Panc1 (cell line): ENCODE measurements at places on chromosomes 2 and 18. TPM values are rescaled to one million over a fixed set of nuclear protein-coding genes. Genes with fewer than 3 reads are reported as not detected.

DNA sequence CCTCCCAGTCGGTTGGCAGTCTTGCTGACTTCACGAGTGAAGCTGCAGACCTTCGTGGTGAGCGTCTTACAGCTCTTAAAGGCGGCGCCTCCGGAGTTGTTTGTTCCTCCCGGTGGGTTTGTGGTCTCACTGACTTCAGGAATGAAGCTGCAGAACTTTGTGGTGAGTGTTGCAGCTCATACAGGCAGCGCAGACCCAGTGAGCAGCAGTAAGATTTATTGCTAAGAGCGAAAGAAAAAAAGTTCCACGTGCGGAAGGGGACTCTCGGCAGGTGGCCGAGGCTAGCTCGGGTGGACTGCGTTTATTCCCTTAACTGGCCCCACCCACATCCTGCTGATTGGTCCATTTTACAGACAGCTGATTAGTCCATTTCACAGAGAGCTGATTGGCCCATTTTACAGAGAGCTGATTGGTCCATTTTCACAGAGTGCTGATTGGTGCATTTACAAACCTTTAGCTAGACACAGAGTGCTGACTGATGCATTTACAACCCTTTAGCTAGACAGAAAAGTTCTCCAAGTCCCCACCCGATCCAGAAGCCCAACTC is 240.3 kb downstream of the LRATD1 start:
- H3K4me1 ChIP-seq, result no peaks in the 10 kb centered on the region
- H3K4me3 ChIP-seq, result peak overlapping the region; percentile 17
- H3K27me3 ChIP-seq, result no peaks in the 10 kb centered on the region
- H3K36me3 ChIP-seq, result no peaks in the 10 kb centered on the region

DNA sequence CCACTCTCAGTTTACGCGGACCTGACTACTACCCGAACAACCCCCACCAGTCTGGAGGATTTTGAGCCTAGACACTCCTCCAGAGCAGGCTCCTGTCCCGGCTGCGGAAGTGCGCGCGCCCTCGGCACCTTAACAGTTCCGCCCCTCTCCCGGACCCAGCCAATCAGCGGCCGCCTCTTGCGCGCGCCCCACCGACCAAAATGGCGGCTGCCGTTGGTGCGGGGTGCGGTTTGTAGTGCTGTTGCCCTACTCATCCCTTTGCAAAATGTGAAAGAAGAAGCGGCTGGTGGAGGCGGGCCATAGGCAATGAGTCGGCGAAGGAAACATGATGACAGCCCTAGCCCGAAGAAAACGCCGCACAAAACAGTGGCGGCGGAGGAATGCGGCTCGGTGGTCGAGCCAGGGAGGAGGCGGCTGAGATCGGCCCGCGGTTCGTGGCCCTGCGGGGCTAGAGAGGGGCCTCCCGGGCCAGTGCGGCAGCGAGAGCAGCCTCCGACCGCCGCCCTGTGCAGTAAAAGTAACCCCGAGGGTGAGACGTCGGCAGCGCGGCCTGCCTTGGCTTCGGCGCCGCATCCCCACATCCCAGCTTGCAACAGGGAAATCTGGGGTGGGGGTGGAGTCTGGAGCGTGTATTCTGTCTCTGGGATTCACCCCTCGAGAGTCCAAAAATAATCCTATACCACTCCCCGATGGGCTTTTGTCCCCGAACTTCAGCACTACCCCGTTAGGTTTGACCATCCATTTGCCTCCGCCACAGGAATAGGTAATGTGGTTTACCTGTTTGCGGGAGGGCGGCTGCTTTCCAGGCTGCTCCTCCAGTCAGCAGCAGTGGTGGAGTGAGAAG is at the start of gene ETAA1:
Gene ETAA1 (plus strand): TSS at position 191 of the 844 bp plus-strand sequence. CDS start 116 bp downstream, at position 307.
- no peak for DNase-seq
- H3K36me3 ChIP-seq, result peaks cover 12% of the 10 kb centered on the region
- no peaks in the 10 kb centered on the region for H3K27me3 ChIP-seq
- H3K27ac ChIP-seq, result peak within 1 kb of the TSS; percentile 93

DNA sequence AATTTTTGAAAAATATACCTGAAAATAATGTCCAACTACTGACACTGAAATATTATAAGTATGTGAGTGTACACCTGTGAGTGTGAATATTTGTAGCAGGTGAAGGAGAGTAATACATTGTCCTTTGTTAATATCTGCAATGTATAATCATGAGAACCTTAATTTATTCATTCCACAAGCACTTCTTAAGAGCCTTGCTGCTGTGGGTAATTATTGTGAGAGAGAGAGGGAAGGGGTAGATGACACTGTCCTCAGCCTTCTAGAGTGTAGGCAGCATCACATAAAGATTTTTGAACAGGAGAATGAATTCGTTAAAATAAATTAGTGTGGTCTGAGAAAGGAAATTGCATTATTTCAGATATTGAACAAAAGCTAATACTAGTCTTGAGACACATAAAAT is 157.2 kb downstream of the MAP2 start:
- no peak overlapping the region for H3K27ac ChIP-seq
- no peaks in the 10 kb centered on the region for H3K27me3 ChIP-seq
- H3K4me3 ChIP-seq, result no peak overlapping the region
- no peaks in the 10 kb centered on the region; the same call in none of the 2 replicates for H3K36me3 ChIP-seq
- H3K4me1 ChIP-seq, result peaks cover 6% of the 10 kb centered on the region; the same call in 1 of the 2 replicates

GRCh38 chr2:14137643-14138042 is 494.9 kb upstream of the LRATD1 start:
- no peak for DNase-seq
- H3K27me3 ChIP-seq, result no peaks in the 10 kb centered on the region
- no peak overlapping the region for H3K27ac ChIP-seq
- no peak overlapping the region for H3K4me3 ChIP-seq
- H3K4me1 ChIP-seq, result no peaks in the 10 kb centered on the region

TMEM131 gene
- total RNA-seq, result 43.4 TPM

ATP6V1C2 gene
- total RNA-seq, result 0.54 TPM

GRCh38 chr2:11889854-11890253 is 143.4 kb downstream of the LPIN1 start:
- DNase-seq, result no peak
- H3K27me3 ChIP-seq, result no peaks in the 10 kb centered on the region
- H3K4me3 ChIP-seq, result no peak overlapping the region
- no peaks in the 10 kb centered on the region for H3K36me3 ChIP-seq
- no peaks in the 10 kb centered on the region for H3K4me1 ChIP-seq
- H3K27ac ChIP-seq, result no peak overlapping the region

IL18RAP gene
- total RNA-seq, result not detected

GRCh38 chr2:233354971-233355574 is 779 bp downstream of the DGKD start:
- no peaks in the 10 kb centered on the region for H3K36me3 ChIP-seq
- H3K27ac ChIP-seq, result peak overlapping the region; percentile 78
- no peaks in the 10 kb centered on the region for H3K27me3 ChIP-seq
- H3K4me3 ChIP-seq, result peak overlapping the region; percentile 87

DNA sequence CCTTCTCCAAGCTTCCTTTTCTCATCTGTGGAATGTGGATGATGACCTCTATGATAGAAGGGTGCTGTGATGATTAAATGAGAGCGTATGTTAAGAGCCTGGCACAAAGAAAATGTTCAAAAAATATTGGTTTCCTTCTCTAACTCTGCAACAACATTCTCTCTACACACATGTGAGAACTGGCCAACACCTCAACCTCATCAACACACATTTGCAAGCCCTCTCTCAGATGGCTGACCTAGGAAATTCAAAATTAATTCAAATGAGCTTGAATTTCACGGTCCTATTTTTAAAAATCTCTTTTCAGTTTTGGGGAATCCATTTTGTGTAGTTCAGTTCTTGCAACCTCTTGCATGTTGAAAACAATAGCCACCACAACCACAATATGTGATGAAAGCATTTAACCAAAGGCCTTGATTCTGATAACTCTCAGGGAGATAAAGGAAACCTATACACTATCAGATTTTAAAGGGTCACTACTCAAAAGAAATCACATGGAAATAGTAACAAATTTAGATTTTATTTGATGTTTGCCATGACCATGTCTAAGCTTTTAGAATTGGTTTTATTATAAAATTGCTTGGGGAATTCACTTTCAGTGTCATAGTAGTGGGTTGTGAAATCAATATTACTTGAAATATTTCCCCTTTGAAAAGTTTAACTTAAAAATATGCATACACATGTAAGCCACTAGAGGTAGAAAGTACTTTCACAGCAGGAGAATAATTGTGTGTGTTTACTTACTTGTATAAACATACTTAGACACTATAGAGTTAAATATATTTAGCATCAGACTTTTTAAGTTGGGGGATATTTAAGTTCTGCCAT is 16.6 kb upstream of the NABP1 start:
- no peak for DNase-seq
- H3K27me3 ChIP-seq, result no peaks in the 10 kb centered on the region
- no peaks in the 10 kb centered on the region for H3K36me3 ChIP-seq
- H3K4me3 ChIP-seq, result no peak overlapping the region

DNA sequence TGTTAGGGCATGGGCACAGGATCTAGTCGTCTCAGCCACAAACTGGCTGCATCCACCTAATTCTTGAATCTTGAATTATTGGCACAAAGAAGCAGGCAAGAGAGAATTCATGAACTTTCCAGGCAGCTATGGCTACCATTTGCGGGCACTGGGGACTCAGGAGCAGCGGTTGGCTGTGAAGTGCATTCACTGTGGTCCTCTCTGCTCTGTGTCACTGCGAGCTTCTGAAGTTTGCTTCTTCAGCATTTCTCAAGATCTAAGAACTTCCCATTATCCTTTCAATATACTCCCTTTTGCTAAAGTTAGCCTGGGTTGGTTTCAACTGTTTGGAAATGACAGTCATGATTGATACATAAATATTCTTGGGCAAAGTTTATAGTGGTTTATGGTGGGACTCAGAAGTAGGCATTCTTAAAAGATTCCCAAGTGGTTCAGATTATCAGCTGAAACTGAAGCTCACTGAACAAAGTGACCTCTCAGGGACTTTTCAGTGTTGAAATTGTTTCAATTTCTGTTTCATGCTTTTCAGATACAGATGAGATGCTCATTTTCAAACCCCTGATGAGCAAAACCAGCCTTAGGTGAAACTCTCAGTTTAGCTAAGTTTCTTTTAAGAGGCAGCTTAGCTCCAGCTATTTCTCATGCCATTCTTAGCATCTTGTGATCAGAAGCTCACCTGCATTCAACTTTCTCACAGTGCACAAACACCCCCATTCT is 1258.3 kb upstream of the GYPC start:
- no peak overlapping the region for H3K4me3 ChIP-seq
- no peaks in the 10 kb centered on the region for H3K27me3 ChIP-seq
- H3K36me3 ChIP-seq, result no peaks in the 10 kb centered on the region
- no peak overlapping the region for H3K27ac ChIP-seq
- H3K4me1 ChIP-seq, result no peaks in the 10 kb centered on the region
